ENCODE measurements at places on chromosomes 3 and 15.
A peak's percentile ranks its signal among the peaks of the same experiment; 100 is the strongest.

DNA sequence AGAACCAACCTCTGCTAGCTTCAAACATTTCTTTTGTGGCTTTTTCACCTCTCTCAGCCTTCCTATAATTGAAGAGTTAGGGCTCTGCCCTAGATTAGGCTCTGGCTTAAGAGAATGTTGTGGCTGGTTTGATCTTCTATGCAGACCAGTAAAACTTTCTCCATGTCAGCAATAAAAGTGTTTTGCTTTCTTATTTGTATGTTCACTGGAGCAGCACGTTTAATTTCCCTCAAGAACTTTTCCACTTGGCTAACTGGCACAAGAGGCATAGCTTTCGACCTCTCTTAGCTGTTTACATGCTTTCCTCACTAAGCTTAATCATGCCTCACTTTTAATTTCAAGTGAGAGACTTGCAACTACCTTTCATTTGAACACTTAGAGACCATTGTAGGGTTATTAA is 964.7 kb downstream of the ROBO2 start:
- DNase-seq, result no peak

DNA sequence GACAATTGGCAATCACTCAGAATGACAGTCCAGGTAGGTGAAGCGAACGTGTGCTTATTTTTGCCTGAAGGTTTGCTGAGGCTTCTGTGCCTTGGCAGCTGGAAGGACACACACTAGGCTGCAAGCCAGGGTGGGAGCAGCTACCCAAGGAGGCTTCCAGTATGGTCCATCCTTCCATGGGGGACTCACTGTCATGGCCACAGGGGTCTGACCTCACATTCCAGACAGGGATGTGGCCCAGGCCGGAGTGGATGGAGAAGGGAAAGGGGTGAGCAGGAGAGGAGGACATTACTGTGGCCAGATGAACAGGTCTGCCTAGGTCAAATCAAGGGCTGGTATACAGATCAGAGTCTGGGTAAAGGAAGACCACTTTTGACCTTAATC is 247.7 kb downstream of the ADAMTS17 start:
- no peak for DNase-seq

GRCh38 chr3:177567833-177568232 is 370.6 kb upstream of the TBL1XR1 start:
- DNase-seq, result no peak

GRCh38 chr3:28700728-28701127 is 352.1 kb upstream of the AZI2 start:
- DNase-seq, result no peak

DNA sequence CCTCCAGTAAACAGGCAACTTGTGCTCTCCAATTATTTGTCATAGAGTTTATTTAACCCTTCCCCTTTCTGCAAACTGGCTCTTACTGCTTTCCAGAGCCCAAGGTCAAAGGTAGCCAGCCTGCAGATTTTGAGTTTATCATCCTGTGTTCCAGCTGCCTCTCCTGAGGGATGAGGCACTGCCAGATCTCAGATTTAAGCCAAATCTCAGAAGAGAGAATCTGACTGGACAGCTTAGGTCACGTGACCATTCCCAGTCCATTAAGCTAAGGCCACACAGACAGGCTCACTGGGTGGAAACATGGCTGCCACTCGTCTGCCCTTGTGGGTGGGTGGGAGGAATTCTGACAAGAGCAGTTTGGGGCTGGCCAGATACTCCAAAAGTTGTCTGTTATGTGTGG is 8.6 kb upstream of the SIAH2 start:
- no peak for DNase-seq

GRCh38 chr3:143070977-143071551 is 48.5 kb upstream of the CHST2 start:
- no peak for DNase-seq

DNA sequence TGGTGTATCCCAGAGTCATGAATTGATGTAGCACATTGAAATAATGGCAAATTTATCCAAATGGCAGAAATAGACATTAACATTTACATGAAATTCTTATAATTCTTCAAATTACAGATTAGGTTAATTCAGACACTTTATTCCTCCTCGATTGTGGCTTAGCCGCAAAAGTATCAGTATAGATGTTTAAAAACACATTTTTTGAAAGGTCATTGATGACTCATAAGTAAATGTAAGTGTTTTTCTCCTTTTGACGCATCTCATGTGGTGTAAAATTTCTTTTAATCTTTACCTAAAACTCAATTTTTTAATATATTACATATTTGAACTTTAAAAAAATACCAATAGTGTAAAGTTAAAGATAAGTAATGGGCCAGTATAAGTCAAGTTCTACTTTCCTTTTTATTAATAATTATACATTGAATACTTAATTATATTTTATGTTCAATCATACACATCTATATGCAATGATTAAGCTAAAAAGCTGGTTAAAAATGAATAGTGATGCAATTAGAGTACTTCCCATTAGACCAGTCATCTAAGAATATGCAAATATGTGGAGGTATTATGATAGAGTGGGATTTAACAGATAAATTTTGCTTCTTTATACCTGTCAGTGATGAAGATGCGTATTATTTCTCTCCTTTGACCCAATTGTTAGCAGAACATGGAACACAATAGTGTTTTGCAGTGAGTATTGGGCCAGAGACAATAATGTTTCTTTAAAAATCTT is 678.1 kb upstream of the DPPA4 start:
- DNase-seq, result no peak

DNA sequence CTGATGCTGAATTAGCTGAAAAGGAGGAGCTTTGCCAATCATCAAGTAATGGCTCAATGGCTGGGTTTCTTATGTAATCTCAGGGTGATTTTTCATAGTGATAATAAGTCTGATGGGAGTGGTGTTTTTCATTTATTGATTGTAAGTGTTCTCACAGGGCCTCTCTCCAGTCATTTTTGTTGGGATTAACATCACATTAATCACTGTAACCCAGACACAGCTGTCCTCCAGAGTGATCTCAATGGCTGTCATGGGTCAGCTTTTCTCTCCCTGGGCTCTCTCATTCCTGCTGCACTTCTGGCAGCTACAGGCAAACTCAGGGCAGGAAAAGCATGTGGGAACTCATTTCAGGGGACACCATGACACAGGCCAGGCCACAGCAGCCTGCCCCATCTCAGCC is 162.9 kb downstream of the LRTM1 start:
- DNase-seq, result no peak

DNA sequence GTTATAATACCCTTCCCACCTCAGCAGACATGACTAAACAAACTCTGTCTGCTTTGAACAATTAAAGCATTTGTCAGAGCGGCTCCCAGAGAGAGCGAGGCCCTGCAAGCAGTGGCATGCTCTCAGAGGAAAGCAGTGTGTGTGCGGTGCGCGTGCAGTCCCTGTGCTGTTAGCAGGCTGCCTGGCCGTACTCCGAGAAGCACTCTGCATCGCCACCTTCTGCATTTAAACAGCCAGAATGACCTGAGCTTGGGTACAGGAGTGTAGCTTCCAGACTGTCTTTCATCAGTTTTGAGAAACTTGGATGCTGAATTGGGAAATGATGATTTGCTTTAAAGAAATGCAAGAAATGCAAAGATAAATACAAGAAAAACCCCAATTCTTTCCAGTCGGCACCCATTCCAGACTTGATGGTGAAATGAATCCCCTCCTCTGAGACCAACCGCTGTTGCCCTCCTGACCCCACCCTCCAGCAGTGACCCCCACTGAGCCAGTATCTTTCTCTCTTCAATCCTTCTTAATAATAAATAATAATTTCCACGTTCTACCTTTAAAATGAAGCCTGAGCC is 113.5 kb downstream of the VGLL4 start:
- DNase-seq, result no peak

DNA sequence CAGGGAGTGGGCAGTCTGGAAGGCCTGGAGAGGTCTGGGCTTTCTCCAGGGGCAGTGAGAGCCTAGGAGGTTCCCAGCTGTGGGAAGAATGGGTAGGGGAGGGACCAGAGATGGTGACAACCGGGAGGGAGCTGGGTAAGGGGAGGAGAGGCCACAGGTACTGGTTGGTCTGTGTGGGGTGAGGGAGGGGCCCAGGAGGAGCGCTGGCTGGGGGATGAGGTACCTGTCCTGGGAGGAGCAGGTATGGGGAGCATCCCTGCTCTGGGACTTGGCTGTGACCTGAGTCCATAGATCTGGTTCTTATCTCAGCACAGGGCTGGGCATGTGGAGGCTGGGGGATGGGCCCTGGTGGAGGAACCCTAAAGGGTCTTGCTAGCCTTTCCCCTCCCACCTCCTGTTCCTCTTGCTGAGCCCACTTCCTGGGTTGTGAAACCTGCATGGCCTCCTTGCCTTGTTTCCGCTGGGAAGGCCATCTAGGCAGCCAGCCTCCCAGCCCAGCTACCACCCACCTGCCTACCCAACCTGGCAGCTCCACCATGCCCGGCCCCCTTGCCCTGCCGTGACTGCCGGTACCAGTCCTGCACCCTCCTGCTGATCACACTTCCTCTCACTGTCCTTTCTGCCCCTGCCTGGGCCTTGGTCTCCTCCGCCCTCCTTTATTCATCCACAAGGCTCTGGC is 11.0 kb downstream of the PRKCD start:
- peak; percentile 55 for DNase-seq

DNA sequence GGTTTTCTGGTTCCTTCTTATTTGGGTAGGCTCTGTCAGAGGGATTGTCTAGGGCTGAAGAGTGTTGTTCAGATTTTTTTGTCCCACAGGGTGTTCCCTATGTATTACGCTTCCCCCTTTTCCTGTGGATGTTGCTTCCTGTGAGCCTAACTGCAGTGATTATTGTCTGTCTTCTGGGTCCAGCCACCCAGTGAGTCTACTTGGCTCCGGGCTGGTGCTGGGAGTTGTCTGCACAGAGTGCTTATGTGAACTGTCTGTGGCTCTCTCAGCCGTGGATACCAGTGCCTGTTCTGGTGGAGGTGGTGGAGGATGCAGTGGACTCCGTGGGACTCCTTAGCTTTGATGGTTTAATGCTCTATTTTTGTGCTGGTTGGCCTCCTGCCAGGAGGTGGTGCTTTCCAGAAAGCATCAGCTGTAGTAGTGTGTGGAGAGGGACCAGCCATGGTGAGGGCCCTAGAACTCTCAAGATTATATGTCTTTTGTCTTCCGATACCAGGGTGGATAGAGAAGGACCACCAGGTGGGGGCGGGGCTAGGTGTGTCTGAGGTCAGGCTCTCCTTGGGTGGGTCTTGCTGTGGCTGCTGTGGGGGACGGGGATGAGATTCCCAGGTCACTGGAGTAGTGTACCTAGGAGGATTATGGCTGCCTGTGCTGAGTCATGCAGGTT is 53.8 kb downstream of the CCDC66 start:
- no peak for DNase-seq

DNA sequence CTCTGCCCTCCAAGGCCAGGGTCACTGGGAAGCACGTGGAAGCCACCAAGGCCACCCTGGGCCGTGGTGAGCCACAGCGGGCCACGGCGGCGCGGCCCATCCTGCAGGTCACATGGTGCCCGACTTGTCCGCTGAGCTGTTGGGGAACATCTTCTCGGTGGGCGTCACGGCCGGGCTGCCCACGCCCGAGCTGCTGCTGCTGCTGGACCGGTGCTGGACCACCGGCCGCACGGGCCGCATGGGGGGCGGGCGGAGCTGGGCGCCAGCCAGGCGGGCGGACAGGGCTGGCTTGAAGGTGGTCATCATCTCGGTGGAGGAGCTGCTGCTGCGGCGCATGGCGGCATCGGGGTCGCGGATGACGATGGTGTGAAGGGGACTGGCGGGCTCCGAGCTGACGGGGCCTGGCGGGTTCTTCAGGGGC is 22.1 kb upstream of the RAD18 start:
- DNase-seq, result no peak

DNA sequence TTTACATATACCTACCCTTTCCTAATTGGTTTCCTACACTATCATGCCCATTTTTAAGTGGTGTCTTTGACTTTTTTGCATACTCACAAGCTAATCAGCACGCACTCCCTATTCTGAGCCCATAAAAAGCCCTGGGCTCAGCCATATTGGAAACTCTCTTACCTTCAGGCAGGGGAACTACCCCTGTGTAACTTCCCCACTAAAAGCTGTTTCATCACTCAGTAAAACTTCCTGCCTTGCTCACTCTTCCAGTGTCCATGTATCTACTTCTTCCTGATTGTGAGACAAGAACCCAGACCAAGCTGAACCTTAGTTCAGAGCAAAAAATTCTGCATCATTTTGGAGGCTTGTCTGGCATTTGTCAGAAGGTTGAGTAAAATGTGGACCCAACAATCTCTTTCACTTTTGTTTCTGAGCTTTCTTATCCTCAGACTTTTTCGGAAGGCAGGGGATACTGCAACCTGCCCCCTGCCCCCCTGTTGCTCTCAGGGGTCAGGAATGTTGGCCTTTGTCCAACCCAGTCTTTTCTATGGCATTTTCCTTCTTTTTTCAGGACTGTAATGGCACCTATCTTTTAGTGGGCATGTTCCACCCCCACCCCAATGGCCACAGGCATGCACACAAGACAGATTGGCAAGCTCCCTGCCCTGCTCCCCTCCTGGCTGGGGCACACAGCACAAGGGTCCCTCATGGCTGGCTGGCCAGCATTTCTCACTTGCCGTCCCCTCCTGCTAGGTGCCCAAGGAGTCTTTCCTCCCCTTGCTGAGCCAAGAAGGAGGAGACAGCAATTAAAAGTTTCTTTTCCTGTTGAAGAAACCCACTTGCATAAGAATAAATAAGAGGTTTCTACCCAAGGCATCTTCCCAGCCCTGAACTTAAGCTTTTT is 26.3 kb upstream of the TMEM45A start:
- DNase-seq, result peak; percentile 72

GRCh38 chr3:4426782-4427344 is 40.2 kb downstream of the SUMF1 start:
- DNase-seq, result peak; percentile 87

DNA sequence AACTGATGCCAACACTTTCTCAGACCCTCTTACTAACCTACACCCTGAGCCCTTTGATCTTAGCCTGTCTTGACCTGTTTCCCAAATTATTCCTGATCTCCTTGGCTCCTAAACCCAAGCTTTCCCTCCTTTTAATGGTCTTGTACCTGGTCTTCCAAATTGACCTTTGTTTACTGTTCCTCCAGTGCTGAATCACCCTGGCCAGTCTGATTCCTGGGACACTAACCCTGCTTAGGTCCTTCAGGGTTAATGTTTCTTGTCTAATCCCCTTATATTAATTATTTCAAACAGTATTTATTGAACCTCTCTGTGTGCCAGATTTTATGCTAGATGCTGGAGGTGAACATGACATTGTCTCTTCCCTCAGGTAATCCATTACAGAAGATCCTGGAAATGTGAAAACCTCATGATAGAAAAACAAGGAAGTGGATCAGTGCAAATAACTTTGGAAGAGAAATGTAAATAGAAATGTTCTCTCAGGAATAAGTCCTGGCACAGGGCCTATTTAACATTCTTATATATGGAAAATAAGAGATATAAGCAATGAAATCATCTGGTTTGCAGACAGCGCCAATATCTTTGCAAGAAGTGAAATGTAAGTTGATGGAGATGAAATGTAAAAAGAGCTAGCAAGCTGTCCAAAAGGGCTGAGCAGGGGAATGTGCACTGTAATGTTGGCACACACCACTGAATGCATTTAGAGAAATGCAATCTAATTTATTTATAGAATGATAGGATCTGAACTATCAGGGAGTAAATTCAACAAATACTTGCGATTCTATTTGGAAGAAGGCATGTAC is 20.7 kb downstream of the HGD start:
- DNase-seq, result no peak

GRCh38 chr15:71532994-71533393 is 277.4 kb upstream of the NR2E3 start:
- DNase-seq, result peak; percentile 10

GRCh38 chr3:190017521-190018288 is 103.0 kb downstream of the P3H2 start:
- DNase-seq, result peak; percentile 44

Measured in suppressor macrophage treated with lipopolysaccharide for 1 hour (primary cell).